ENCODE measurements at places on chromosomes 6 and 20.

- DNase-seq: no peak
These were observed 475 bp upstream of the TMEM181 start for GRCh38 chr6:158559338-158559894.

- DNase-seq: no peak
These were observed 69.6 kb downstream of the PHACTR2 start for GRCh38 chr6:143747347-143747842.

DNA sequence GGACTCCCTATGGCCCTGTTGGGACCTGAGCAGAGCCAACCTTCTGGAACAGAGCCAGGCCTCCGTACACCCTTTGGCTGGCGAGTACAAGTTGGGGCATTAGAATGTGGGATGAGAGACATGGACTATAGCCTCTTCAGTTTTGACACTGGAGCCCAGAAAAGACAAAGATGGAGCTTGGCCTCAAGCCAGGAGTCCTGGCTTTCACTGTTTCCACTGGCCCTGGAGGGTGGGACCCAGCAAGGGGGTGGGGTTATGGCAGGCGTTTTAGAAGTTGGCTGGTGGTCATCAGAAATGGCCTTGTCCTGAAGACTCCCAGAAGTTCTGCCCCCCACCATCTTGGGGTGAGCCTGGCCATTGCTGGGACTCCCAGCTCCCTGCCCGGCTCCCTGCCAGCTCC, 21.8 kb downstream of the ITPR3 start:
- DNase-seq: no peak

- DNase-seq: no peak
These were observed 57.8 kb downstream of the GMPR start for GRCh38 chr6:16296061-16296670.

DNA sequence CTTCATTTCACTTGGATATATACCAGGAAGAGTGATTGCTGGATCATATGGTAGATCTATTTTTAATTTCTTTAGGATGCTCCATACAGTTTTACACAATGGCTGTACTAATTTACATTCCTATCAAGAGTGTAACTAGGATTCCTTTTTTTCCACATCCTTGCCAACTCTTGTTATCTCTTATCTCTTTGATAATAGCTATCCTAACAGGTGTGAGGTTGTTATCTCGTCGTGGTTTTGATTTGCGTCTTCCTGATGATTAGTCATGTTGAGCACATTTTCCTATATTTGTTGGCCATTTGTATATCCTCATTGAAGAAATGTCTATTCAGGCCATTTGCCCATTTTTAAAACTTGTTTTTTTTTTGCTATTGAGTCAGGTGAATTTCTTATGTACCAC, 552.4 kb downstream of the RFPL4B start:
- DNase-seq: no peak

DNA sequence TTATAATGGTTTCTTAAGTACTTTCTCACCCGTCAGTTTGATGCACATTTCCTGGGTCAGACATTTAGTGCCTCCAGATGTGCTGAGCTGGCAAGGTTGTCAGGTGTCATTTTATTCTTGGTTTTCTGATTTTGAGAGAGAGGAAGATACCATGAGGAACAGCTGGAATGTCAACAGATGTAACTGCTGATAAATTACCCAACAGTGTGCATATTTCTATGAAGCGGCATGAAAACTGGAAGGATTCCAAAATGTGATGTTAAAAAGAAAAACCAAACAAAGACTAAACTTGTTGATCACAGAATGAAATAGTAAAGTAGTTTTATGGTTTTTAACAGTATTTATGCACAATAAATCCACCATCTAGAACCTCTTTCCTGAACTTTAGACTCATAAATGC, 447.3 kb downstream of the HDGFL1 start:
- DNase-seq: no peak

GRCh38 chr6:32167154-32167760, 2.9 kb downstream of the EGFL8 start:
- no peak for DNase-seq

DNA sequence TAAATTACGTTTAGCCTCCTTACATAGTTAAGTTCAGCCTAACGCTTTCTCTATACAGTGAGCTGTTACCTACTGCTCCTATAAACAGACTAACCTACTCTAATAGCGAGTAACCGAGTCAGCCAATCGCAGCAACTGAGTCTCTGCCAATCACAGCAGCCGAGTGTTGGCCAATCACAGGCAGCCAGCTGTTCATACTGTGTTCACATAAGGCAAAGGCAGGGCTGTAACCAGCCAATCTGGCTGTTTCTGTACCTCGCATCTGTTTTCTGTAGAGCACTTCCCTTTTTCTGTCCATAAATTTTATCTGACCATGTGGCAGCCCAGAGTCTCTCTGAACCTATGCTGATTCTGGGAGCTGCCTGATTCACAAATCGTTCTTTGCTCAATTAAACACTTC, 263.9 kb upstream of the JARID2 start:
- no peak for DNase-seq
